Endothelial cell (in vitro differentiated cells): ENCODE measurements at places on chromosomes 1 and 21.

DNA sequence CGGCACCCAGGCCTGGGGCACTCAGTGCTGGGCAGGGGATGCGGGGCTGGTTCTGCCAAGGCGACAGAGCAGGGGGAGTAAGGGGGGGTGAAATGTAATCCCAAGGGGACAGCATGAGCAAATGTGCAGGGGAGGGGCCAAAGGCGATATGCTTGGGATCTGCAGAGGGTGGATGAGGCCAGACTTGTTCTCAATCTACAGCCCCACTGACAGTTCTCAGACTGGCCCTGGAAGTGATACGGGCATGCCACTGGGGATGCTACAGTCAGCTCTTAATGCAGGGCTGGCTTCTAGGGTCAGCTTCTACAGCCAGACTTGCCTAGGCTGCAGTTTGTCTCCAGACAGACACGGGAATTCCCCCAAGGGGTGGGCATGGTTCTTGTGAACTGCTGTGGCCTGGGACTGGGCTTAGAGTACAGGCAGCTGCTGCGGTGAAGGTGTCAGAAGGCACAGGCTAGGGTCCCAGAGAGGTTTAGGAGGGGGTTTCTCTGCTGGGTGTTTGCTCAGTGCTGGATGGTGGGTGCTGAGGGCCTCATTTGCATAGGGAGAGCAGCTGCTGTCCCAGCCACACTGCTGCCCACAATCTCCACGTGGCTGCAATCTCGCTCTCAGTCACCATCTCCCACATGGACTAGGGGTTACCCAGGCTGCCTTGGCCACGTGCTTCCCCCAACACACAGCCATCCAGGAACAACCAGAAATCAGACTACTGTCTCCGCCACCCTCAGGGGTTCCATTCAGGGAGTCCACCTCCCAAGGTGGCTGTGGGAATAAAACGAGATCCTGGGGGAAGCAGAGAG, 190.1 kb downstream of the HIVEP3 start:
- no peak for DNase-seq

DNA sequence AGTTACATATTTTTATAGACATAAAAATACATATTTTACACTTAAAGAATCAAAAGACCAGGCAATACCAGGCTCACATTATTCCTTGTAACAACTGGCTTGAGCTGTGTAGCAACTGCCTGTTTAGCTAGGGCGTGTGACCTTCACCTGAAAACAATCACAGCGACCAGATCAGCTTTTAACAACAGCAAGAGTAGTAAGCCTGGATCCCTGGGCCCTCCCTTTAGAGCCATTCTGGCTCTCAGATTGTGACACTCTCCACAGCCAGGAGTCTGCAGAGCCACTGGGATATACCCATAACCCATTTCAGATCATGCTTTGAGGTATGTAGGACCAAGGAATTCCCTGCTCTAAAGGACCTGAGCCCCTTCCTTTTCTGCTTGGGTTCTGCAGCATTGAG, 29.4 kb upstream of the GNG4 start:
- DNase-seq: no peak

DNA sequence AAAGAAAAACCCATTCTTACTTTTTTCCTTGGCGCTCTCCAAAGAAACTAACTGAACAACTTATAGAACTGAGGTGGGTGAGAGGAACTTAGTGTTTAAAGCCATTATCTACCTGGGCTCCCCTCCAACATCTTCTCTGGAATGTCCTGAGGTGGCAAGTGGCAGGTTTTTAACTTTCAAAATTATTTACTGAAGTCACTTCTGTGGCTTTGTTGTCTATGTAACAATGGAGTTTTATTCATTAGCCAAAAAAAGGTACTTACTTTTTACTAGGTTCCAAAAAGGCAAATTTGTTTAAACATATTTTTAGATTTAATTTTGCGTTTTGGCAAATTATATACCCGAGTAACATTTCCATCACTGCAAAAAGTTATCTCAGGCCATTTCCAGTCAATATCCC, 2.4 kb downstream of the ENO1 start:
- no peak for DNase-seq

DNA sequence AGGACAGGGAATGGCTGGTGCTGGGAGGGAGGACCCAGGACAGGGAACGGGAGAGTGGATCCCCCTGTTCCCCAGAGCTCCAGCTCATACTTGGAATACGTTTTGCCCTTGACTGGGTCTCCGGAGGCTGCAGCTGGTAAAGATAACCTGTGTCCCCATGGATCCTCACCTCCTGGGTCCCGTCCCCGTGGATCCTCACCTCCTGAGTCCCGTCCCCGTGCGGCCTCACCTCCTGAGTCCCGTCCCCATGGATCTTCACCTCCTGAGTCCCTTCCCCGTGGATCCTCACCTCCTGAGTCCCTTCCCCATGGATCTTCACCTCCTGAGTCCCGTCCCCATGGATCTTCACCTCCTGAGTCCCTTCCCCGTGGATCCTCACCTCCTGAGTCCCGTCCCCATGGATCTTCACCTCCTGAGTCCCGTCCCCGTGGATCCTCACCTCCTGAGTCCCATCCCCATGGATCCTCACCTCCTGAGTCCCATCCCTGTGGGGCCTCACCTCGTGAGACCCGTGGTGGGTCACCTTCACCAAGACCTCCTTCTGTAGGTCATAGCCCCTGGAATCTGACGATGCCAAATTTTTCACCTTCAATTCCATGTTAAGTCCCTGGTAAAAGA, 61.4 kb downstream of the SCCPDH start:
- no peak for DNase-seq

DNA sequence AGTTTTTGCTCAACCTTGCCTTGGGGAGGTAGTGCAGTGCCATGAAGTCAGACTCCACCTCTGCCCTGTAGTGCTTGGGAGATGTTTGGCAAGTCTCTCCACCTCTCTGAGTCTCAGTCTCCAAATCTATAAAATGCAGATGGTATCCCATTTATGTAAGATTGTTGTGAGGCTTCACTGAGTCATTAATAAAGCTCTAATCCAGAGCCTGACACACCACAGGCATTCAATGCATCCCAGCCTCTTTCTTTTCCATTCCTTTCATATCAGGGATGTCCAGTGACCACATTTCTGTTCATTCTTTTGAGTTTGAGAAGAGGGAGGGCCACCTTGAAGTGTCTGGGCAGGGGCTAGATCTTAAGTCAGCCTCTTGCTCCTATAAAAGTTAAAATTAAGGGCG, 37.6 kb upstream of the LMO4 start:
- DNase-seq: no peak

DNA sequence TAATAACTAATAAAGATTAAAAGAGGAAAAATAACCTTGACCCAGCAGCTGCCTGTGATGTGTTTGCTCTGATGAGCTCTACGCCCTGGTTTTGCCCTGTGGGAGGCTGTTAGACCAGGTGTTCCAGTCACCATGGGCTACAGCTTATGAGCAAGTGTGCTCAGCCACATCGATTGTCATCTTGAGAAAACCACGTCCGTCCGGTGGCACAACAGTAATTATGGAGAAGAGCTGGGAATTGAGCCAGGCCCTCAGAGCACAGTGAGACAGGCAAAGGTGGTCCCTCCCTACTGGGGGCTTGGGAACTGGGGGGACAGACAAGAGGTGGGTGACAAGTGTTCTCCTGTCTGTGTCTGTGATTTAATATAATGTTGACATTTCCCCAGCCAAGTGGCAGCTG, 420.5 kb downstream of the MATN1 start:
- DNase-seq: no peak

DNA sequence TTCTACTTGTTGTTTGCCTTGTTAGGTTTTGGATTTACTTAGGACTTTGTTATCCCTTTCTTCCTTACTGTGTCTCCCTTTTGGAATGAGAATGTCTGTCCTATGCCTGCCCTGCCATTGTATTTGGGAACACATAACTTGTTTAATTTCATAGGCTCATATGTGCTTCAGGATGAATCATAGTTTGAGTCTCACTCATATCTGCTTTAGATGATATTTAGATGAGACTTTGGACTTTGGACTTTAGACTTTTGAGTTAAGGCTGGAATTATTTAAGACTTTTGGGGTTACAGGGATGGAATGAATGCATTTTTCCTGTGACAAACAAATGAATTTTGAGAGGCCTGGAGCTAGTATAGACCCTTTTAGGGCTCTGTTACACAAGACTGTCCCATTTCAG, 33.4 kb downstream of the PSMG1 start:
- no peak for DNase-seq

- no peak for DNase-seq
Observed at GRCh38 chr1:58933599-58933926, 149.7 kb upstream of the JUN start.

GRCh38 chr1:175206687-175207086, 14.1 kb upstream of the KIAA0040 start:
- DNase-seq: no peak

DNA sequence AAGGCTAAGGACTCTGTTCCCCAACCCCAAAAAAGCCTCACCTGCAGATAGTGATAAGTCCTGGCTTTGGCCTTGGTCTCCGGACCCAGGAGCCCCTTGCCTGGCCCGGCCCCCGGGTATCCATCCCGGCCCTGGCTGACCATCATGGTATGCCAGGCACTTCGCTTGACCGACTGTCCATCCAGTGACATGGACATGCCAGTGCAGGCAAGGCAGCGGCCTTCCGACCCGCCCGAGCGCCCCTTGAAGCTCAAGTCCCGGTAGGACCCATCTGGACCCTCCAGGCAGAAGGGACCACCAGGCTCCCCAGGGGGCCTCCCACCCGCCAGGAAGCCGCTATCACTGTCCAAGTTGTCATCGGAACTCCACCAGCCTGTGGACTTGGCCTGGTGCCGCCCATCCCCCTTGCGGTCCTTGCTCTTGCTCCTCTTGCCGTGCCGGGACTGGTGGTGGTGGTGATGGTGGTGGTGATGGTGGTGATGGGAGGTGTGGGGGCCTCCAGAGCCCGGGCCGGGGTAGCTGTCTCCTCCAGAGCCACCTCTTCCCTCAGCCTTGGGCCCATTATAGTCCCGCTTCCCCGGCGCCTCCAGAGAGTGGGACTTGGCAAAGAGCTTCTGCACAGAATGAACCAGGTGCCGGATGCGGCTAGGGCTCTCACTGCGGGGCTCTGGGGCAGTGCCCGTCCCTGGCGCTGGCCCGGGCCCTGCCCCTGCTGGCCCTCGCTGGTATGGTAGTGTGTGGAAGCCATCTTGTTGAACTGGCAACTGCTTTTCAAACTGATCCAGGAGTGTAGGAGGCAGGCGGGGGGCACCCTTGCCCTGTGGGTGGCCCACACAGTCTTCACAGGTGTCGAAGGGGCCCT, 25.0 kb downstream of the DLGAP3 start:
- DNase-seq: no peak

DNA sequence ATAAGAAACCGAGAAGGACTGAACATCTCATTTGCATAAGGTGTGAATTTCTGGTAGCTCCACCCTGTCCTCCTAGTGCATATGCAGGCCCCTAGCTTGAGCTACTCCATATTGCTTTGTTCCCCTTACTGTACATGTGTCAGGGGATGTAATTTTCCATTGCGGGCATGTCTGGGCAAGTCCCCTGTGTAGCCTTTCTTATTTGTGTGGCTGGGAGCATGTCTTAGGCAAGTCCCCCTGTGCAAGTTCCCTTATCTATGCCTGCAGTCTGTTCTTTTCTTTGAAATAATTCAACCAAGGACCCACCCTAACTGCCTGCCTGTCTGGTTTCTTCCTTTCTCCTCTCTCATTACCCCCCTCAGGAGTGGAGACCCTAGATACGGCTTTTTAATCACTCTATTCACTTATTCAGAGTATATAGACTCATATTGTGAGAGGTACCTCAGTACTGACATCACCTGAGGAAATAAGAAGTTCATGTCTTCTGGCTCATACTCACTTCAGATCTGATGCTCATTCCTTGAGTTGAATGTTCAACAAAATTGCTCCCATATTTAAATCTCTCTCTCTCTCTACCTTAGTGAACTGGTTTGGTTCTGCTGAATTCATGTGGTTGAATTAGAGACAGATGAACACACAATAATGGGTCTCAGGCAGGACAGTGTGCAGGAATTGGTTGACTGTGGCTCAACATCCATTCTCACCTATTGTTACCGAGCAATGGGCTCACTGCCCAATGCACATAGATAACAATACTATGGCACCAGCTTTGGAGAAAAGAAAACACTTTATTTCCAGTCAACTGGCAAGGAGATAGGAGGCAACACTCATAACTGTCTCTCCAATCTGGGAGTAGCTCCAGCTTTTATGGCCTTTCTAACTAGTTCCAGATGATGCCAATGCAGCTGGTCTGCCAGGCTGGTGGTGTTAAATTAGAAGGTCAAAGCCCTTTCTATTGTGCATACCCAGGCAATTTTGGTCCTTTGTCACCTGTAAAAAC, 27.9 kb upstream of the NPL start:
- DNase-seq: no peak
